ENCODE measurements at places on chromosomes 3 and 15. TPM values are rescaled to one million over a fixed set of nuclear protein-coding genes. Genes with fewer than 3 reads are reported as not detected.

DNA sequence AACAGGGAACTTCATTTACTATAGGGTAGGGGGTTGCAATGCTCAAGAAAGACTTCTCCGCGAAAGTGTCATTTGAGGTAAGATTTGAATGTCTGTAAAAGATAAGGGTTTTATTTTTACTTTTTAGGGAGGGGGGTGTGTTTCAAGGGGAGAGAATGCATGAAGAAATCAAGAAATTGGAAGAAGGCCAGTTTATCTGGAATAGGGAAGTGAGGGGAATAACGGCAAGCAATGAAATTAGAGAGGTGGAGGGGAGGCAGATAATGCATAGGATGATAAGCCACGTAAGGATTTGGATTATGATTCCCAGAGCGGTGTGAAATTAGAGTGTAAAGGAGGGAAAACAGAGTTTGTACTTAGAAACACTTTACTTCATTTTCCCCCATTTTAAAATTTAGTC lies 63.0 kb upstream of the MB21D2 start:
- no peak for DNase-seq

DNA sequence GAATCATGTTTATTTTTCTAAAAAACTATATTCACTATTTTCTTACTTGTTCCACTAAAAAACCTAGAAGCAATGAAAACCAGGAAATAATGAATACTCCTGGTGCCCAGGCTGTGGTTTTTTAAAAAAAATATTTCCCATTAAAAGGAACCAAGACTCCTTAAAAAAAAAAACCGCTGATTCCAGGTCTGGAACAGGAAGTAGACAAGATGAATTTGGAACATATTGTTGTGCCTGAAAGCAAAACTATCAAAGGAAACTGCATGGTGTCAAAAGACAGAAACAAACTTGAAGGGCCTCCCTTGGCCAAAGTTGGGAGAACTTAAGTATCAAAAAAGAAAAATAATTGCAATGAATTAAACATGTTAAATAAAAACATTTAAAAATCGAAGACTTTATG lies 245.3 kb upstream of the P2RY1 start:
- no peak for DNase-seq

DNA sequence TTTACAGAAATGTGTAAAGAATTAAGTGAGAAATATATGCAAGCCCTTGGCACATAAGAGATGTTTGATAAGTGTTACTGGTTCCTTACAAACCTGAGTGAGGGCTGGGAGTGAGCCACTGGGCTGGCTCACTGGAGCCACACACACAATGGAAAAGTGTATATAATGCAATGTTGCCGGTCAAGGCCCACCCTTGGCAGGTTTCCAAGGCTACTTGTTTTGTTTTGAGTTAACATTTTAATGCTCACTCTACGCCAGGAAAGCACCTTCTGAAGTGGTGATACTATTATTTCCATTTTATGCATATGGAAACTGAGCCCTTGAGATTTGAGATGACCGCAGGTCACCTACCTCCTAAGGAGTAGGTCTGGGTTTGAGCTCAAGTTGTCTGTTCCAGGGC lies 71.8 kb upstream of the FHIT start:
- no peak for DNase-seq

DNA sequence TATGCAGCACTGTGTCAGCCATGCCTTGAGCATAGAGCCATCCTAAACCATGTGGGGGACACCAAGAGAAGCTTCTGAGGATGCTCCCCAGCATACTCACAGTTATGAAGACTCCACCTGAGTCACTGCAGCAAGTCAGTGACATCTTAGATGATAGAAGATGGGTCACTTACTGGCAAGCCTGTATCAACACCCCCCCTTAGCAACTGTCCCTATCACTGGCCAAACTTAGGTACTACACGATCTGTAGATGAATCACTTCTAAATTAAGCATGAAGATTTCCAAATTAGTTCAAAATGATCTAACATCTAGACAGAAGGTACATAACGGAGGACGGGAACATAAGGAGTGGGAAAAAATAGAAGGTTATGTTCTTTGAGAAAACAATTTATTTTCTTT lies 13.2 kb upstream of the LMCD1 start:
- no peak for DNase-seq

GRCh38 chr15:55320963-55321362 lies 1.9 kb downstream of the PIGB start:
- no peak for DNase-seq

- DNase-seq, result no peak
Measured at GRCh38 chr3:141992512-141992911, 116.1 kb downstream of the ATP1B3 start.

DNA sequence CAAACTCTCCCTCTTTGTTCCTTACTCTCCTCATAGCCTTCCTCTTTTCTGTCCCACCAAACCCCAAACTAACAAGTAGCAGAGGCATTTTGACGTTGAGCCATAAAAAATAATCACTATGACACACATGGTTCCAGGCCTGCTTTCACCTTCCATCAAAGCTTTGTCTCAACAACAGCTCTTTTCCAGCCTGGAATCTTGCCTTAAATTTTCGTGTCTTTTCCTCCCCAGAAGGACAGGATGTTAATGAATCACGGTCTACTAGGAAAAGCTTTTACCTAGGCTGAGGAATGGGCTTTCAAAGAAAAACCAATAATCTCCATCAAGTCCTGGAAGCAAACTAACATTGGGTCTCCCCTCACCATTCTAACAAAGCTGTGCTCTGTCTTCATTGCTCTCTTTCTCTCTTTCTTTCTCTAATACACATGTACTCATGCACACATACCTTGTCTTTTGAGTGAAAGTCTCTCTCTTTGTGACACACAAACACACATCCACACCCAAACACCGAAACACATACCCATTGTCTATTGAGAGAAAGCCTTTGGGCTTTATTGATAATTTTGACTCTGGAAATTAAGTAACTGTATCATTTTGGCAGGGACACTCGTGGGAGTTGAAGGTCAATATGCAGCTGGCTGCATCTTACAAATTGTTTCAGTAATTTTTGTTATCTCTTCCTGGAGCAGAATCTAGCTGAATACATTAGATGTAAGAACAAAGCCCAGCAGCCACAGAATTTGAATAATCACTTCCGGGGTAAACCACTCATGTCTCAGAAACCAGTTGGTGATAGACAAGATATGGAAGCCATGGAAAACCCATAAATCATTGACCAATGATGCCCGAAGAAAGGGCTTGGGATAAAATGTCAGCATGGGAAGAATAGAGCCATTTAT lies 107.4 kb upstream of the SLC4A7 start:
- no peak for DNase-seq

DNA sequence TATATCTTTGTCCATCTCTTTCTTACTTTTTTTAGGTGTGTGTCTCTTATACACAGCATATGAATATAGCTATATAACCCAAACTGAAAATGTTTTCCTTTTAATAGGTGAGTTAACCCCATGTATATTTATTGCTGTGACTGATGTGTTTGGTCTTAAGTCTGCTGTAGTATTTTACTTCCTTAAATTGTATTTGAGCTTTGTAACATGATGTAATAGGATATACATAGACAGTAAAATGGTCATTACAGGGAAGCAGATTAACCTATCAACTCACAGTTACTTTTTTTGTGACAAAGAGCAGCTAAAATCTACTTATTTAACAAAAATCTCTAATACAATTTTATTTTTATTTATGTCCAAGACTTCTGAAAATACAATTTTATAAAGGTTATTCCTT lies 51.8 kb upstream of the CDAN1 start:
- DNase-seq, result no peak

- DNase-seq, result no peak
Measured at GRCh38 chr3:119508172-119508845, 10.0 kb downstream of the TIMMDC1 start.

DNA sequence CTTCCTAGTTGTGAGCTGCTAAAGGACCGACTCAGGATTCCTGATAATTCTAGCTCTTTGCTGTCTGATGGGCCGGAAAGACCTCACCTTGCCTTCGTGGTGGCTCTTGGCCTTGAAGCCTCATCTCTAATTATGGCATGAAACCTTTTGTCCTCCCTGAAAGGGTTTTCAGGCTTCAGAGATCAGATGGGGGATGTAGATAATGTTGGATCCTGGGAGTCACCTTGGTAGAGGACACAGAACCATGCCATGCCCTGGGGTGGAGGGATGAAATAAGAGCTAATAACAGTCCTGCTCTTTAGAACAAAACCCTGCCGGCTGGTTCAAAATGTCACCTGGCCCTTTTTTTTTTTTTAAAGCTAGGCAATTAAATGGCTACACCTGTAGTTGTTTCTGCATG lies 50.8 kb upstream of the SYN2 start:
- no peak for DNase-seq

WDR93 gene
- polyA plus RNA-seq, result 0.38 TPM

BCL2A1 gene
- polyA plus RNA-seq, result 6.3 TPM

Data from left renal pelvis (tissue), 4 donors.